Fibroblast of mammary gland (primary cell): ENCODE measurements at places on chromosomes 3 and 15.

GRCh38 chr3:155744010-155744625 lies 753 bp downstream of the PLCH1 start:
- DNase-seq: no peak

DNA sequence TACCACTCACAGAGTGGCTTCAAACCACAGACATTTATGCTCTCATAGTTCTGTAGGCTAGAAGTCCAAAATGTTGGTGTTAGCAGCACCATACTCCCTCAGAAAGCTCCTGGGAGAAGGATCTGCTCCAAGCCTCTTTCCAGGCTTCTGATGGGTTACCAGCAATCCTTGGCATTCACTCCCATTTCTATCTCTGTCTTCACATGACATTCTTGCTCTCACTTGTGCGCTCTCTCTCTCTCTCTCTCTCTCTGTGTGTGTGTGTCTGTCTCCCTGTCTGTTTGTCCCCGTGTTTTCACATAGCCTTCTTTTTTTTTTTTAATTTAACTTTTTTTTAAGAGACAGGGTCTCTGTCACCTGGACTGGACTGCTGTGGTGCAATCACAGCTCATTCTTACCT lies 26.3 kb downstream of the CDAN1 start:
- DNase-seq: no peak

DNA sequence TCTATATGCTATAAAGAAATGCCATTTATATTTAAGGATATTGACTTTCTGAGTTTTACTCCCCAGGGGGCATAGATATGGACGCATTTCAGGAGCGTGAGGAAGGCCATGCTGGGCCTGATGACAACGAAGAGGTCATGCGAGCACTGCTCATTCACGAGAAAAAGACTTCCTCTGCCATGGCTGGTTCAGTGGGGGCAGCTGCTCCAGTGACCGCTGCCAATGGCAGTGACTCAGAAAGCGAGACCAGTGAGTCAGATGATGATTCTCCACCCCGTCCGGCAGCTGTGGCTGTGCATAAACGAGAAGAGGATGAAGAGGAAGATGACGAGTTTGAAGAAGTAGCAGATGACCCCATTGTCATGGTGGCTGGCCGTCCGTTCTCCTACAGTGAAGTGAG lies 38.4 kb downstream of the GTF2E1 start:
- DNase-seq: peak; percentile 95

- DNase-seq: no peak
These were observed 122.2 kb upstream of the ANKRD28 start for GRCh38 chr3:15919971-15920370.

- DNase-seq: no peak
These were observed 3.1 kb downstream of the MESP1 start for GRCh38 chr15:89747708-89748682.

DNA sequence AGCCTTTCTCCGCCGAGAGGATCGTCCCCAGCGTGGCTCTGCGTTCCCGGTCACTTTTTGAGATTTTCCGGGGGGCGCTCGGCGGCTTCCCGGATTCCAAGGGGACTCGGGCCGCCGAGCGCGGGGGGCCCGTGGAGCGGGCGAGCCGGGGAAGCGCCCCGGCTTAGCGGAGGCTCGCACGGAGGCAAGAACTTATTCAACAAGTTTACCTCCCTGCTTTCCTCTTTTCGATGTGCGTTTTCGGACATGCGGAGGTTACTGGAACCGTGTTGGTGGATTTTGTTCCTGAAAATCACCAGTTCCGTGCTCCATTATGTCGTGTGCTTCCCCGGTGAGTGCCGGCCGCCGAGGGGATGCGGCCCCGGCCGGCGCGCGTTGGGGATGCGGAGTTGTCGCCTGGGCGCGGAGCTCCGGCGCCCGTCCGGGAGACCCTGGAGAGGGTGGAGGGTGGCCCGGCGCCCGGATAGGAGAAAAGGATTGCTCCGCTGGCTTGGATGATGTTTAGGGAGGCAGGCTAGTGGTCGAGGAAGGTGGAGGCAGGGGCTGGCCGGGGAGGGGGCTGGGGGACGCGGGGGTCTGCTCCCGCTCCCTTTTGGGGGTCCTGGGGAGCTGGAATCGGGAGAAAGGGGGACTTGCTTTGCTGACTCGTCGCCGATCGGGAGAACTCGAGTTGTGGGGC lies 810 bp downstream of the PTPRG start:
- no peak for DNase-seq

- DNase-seq: no peak
These were observed 471.4 kb downstream of the RAP2B start for GRCh38 chr3:153633407-153633806.

GRCh38 chr3:71172951-71173350 lies 410.6 kb downstream of the FOXP1 start:
- peak; percentile 92 for DNase-seq

DNA sequence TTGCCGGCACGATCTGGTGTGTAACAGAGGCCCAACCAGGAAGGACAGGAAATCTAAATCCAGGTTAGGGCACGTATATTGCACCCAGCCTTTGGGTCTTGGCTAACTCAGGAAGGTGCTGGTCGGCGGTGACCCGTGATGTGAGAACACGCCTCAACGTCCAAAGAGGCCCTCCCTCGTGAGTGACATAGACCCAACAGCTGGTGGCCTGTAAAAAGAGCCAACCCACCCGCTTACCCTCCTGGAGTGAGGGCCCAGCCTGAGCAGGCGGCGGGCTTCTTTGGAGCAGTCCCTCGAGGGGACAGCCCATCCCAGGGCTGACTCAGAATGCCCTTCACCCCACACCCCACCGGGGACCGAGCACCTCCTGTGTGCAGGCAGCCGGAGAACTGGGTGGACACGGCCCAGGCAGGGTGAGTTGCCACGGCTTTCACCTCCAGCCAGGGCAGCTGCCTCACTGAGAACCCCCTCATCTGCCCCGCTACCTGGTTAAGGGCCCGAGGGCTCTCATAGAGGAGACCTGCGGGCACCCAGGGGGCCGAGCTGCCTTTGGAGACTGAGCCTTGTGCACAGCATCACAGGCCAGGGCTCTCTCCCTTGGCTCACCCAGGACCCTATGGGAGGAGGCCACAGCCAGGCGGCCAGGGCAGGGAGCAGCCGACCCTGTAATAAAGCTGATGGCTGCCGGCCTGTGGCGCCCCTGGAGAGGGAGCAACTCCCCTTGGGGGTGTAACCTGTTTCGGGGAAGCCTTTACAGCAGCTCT lies 41.8 kb downstream of the ZNF710 start:
- no peak for DNase-seq

DNA sequence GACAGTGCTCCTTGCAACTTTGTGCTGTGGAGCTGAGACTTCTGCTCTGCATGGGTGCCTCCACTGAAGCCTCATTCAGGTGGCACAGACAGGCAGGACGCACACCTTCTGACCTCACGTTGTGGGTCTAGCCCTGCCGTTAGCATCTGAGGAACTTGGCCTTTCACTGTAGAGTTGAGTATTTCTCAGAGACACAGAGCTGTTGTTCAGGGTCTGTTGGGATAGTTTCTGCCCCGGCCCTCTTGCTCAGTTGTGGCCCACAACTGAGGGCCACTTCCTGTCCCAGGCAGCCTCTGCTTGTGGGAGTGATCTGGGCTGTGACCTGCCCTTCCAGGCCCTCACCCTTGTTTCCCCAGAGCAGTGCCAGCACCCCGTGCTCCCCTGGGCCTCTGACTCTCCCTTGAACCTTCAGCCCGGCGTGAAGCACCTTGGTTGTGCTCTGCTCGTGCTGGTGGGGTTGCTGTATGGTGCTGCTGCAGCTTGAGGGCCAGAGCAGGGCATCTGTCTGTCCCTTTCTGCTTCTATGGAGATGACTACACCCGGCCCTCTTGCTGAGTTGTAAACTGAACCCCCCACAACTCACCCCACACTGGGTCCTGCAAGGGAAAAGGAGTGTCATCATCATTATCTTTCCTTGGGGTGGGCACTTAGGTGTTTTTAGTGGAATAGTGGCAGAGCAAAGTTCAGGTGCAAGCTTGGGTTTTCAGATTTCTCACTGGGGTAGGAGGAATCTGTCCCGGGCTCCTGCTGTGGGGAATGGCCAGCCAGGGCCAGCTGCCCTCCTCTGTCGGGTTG lies 11.7 kb downstream of the BAHD1 start:
- DNase-seq: no peak
